ENCODE measurements at places on chromosomes 13 and 19.

- no peak for DNase-seq
These were observed 4.0 kb downstream of the MCF2L start for GRCh38 chr13:112972867-112973576.

- DNase-seq = no peak
These were observed 128.4 kb downstream of the KATNAL1 start for GRCh38 chr13:30178976-30179375.

DNA sequence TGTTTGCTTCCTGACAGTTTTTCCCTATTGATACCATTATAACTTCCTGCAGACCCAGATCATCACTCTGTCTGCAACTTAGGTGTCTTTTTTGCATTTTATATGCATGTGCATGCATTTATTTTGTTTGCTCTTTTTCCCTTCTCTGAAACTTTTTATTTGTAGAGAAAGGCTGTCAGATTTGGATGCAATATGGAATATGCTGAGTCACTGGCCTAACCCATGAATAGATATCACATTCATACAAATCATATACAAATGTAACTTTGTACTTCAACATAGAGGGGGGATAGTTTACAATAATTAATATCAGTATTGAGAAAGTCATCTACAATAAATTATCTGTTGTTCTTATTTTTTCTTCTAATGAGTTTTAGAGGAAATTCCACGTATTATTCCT, 1465.0 kb downstream of the EFNB2 start:
- no peak for DNase-seq

GRCh38 chr19:50796128-50796633, 6.0 kb downstream of the ACP4 start:
- no peak for DNase-seq

DNA sequence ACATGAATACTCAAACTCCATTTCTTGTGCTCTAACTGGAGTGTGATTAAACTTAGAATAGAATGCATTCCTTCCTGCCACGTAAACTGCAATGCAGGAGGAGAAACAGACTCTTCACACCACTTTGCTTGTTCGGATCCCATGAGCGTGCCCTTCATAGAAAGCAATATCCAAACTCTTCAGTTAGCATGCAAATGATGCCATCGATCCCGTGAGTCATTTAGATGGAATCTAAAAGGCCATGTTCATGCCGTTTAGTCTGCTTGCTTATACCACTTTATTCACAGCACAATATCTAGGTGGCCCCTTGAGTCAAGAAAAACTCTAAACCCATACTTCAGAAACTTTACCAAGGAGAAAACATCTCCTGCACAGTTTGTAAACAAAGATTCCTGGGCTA, 225.8 kb downstream of the OXGR1 start:
- DNase-seq = no peak

DNA sequence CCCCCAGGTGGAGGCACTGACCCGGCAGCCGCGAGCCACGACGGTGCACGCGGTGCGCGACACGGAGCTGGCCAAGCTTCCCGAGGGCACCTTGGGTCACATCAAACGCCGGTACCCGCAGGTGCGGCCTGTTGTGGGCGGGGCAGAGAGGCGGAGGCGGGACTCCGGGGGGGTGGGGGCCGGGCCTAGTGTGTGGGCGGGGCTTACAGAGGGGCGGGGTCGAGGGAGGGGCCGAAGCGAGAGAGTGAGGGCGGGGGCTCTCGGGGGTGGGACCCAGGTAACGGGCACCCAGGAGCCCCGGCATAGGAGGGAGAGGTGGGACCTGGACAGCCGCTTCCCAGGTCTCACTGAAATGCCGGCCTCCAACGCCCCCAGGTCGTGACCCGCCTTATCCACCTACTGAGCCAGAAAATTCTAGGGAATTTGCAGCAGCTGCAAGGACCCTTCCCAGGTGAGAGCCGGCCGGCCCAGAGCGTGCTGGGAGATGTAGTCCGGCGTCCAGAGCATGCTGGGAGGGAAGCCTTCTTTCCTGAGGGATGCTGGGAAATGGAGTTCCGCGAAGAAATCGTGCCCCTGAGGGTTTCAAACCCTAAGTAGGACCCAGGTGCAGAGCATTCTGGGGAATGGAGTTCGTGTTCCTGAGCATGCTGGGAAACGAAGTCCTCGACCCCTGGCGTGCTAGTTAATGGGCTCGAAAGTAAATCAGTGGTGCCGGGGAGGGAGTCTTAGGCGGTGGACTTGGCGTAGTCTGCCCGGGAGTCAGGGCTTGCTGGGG, 15.7 kb downstream of the PNPLA6 start:
- no peak for DNase-seq

DNA sequence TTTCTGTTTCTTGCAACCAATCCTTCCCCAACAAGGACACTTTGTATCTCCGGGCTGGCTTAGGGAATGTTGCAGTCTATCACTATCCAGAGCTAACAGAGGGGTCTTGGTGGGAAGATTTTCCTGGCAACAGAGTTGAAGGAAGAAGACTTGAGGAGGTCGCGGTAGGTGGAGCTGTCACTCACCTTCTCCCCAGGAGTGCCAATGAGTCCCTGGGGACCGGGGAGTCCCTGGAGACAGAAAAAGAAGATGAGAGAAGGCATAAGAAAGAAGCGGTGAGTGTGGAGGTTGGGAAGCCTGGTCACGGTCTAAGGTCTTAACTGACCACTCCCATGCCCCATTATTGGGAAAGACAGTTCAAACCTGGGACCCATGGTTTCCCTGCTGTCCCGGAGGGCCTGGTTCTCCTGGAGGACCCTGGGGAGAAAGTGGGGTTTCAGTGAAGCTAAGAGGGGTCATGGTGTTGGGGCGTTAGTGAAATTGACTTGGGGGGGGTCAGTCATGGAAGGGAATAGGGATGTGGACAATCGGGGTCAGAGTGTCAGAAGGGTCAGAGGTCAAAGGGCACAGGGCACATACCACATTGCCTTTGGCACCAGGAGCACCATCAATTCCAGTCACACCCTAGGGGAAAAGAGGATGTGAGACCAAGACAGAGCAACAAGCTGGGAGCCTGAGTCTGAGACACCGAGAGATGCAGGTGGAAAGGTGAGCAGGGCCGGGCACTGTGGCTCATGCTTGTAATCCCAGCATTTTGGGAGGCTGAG, 18.7 kb downstream of the COL5A3 start:
- DNase-seq = no peak

DNA sequence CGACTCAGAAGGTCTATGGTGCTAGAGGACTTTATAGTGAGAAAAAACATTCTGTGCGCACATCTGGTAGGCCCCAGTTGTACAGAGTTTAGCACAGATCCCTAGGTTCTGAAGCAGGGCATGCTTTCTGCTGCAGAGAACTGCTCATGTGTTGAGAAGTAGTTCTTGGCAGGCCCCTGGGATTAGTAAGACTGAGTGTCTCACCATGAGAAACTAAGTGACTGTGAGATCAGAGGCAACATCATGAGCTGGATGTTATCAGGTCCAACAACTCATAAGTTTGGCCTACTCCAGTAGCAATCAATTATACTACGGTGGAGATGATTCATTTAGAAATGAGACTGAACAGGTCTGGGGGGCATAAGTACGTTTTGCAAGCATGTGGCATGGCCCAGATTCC, 507.4 kb upstream of the KLF12 start:
- no peak for DNase-seq

DNA sequence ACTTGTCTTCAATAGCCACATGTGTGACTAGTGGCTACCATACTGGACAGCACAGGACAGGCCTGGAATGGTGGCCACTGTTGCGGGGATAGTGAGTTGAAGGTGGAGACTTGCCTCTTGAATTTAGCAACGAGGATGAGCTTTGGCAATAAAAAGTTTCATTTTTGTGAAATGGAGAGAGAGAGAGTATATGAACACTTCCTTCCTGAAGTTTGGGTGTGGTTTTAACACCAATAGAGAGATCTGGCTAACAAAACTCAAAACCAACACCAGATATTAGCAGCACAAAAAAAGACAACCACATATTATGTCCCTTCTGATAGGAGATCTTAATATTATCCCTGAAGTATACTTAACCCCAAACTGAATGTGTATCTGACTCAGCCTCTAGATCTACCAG, 6.3 kb upstream of the LRFN3 start:
- no peak for DNase-seq

DNA sequence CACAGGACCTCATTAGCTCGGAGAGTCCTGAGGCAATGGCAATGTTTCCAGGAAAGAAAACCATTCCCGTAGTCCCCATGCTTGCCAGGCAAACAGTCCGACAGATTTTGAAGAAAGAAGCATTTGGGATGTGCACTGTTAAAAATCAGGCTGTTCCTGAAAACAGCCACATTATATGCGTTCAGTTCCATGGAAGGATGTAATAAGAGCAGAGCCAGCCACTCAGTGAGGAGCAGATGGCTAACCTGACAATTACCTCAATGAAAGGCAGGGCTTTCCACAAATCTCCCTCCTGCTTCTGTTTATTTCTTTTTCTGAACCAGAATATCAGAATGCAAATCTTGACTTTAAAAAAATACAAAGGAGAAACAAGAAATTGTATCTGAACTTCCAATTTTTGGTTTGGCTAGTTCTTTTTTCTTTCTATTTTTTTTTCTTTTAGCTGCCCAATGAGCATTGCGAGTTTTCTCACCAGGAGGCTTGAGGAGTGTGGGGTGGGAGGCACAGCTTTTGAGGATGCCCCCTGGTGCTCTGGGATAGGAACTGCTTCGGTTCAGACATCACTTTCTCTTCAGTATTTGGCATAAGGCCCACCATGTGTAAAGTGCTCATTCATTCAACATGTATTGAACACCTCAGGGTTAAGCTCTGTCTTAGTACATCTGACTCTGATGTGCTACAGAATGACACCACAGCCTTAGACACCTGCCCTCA, 124.2 kb downstream of the TBC1D4 start:
- DNase-seq = peak; percentile 49

- no peak for DNase-seq
These were observed 406.4 kb downstream of the KCNRG start for GRCh38 chr13:50421473-50422130.

DNA sequence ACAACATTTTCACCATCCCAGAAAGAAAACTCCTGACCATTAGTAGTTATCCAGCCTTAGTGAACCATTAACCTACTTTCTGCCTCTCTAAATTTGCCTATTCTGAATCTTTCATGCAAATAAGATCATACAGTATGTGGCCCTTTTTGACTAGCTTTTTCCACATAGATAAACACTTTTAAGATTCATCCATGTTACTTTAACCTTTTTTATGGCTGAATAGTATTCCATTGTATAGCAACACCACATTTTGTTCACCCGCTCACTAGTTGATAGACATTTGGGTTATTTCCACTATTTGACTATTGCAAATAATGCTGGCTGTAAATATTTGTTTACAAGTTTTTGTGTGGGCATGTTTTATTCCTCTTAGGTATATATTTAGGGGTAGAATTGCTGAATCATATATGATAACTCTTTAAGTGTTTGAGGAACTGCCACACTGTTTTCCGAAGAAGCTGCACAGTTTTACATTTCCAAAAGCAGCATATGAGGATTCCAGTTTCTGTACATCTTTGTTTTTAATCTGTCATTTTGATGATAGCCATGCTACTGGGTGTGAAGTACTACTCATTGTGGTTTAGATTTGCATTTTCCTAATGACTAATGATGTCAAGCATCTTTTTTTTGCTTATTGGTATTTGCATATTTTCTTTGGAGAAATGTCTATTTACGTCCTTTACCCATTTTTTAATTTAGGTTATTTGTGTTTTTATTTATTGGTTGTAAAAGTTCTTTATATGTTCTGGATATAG, 17.1 kb downstream of the COG6 start:
- no peak for DNase-seq
